ENCODE measurements at places on chromosomes 6 and 20. TPM values are rescaled to one million over a fixed set of nuclear protein-coding genes. Genes with fewer than 3 reads are reported as not detected.
A peak's percentile ranks its signal among the peaks of the same experiment; 100 is the strongest.

The GNMT gene
- 85.9 TPM for total RNA-seq

The BTNL2 gene
- not detected for total RNA-seq

The MYMX gene
- total RNA-seq = not detected

- DNase-seq = no peak
Observed at GRCh38 chr20:32805721-32806120, 14.0 kb upstream of the MAPRE1 start.

- no peak for DNase-seq
Observed at GRCh38 chr6:169766921-169767736, 15.7 kb downstream of the ERMARD start.

- DNase-seq = no peak
Observed at GRCh38 chr6:107032051-107032450, 4.1 kb downstream of the MTRES1 start.

GRCh38 chr6:52399511-52400312 lies 20.4 kb upstream of the EFHC1 start:
- DNase-seq = peak; percentile 26

DNA sequence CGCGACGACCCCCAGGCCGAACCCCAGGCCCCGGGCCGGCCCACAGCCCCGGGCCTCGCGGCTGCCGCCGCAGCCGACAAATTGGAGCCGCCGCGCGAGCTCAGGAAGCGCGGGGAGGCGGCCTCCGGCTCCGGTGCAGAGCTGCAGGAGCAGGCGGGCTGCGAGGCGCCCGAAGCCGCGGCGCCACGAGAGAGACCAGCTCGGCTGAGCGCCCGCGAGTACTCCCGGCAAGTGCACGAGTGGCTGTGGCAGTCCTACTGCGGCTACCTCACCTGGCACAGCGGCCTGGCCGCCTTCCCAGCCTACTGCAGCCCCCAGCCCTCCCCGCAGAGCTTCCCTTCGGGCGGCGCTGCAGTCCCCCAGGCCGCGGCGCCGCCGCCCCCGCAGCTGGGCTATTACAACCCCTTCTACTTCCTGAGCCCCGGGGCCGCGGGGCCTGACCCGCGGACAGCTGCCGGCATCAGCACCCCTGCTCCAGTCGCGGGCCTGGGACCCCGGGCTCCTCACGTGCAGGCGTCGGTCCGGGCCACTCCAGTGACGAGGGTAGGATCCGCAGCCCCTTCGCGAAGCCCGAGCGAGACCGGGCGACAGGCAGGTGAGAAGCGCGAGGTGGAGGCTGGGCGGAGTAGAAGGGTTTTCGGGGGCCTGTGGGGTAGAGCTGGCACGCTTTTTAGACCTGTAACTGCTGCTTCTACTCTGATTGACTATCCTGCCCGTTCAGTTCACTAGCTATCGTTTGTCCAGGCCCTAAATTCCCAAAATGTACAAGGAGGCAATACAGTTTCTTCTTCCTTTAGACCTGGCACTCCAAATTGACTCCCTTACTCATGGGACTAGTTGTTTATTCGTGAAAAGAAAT lies 654 bp downstream of the FAM8A1 start:
- DNase-seq = peak; percentile 39

- no peak for DNase-seq
Observed at GRCh38 chr20:63415647-63416391, 54.7 kb upstream of the CHRNA4 start.

- no peak for DNase-seq
Observed at GRCh38 chr20:49690899-49691620, 22.6 kb downstream of the B4GALT5 start.

GRCh38 chr20:17956099-17956685 lies 12.4 kb downstream of the SNX5 start:
- DNase-seq = no peak
